ENCODE measurements at places on chromosomes 2 and 18.

DNA sequence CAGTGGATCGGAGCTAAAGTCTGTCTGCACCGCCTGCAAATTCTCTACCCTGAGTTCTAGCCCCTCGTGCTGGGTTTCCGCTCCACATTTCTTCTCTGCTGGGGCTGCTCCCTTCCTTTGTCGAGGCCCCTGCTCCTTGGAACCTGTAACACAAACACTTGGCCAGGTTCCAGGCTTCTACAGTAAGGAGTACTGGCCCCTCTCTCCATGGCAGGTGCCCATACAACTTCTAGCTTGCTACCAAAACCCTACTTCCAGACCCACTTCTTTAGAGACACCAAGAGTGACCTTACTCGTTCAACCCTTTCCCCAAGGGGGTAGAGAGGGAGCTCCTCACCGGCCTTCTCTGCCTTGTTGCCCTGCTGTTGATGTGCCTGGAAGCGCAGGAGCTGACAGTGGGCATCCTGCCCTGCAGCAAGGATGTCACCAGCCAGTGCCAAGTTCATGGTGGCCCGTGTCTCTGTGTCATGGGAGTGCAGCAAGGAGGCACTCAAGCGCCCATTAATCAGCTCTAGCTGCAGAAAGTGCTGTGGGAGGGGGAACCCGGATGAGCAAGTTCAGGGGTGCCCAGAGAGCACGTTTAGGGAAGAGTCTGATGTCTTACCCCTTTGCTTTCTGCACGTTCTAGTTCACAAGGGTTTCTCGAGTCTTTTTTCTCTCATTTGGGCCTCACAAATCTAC is 1.1 kb downstream of the PREB start:
- DNase-seq, result no peak

DNA sequence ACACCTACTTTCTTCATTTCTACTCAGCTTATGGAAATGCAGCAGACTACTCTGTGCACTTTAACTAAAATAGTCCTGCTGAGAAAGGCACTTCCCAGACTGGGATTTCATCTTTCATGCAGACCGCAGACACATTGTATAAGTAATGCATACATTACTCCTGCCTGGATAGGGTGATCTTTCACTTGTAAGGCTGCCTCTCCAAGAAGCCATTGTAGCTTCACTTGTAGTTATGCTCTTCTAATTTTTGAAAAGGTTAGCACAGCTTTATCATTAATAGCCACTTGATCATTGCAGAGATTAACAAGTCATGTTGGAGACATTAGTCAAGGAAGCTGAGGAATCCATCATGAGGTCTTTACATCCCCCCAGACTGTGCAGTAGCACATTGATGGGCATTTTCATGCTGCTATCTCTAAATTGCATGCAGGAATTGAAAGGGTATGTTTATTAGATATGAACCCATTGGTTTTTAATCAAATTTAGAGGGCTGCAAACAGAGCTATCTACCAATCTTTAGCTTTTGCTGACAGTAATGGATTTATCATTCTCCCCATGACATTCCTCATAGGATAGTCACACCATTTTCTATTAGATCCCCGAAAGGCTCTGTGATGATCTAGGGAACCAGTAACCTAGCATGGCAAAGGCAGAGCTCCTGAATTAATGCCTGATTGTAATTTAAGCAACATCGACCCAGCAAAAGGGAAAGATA is 1074.7 kb upstream of the NXPH2 start:
- no peak for DNase-seq

DNA sequence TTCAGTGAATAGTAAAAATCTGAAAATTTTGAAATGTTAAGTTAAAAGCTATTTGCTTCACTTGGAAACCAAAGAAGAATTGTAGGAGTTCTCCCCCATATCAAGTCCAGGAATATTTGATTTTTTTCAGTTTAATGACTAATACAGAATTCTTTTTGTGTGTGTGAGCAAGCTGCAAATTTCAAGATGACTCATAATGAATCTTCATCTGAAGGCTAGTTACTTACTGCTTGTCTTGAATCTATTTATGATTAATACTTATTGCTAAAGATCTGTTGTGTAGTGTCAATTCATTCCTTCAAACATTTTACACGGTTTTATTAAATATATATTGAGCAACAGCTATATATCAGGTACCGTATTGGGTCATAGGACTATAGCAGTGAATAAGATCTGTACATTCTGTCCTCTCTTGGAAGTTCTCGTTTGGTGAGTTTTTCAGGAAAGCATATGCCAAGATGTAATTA is 47.8 kb upstream of the CAVIN2 start:
- peak; percentile 67 for DNase-seq

GRCh38 chr2:105396254-105397024 is 2.4 kb downstream of the FHL2 start:
- DNase-seq, result peak; percentile 97

DNA sequence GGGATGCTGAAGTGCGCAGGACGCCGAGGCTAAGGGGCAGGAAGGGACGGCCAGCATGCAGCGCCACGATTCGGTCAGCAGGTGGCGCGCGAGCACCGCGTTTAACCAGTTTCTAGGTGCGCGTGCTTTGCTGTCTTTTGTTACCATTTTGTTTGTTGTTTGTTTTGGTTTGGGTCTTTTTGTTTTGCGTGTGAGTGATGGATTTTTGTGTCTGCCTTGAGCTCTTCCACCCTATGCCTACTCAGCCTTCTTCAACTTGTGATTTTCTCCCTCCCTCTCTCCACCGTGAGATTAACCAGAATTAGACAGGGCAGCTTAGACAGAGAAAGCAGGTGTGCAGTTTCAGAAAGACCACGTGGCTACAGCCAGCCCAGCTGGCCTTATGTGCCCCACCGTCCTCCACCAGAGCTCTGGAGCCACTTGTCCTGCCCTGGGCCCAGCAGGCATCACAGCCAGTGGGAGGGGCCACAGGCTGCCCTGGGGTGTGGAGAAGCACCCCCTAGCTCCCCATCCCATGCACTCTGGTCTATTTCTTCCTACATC is 180.2 kb downstream of the RNF144A start:
- DNase-seq, result no peak

GRCh38 chr2:64035072-64035942 is 16.1 kb upstream of the VPS54 start:
- DNase-seq, result no peak

Measured in AG09309 (cell line).